ENCODE measurements at places on chromosomes 2 and 18.

DNA sequence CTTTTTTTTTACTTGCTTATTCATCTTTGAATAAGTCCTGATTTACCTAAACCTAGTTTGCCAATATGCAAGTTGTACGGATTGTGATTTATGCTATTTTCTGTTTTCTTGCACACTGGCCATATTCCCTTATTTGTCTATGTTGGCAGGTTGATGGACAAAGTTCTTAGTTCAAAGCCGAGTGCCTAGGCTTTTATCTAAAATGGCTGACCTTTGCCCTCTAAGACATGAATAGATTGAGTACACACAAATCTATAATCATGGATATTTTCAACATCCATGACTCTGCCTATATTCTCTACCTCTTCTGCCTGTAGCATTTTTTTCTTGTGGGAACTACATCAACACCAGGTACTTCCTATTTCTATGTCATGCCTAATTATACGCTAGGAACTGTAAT, 171.7 kb downstream of the TMEFF2 start:
- no peak for DNase-seq

DNA sequence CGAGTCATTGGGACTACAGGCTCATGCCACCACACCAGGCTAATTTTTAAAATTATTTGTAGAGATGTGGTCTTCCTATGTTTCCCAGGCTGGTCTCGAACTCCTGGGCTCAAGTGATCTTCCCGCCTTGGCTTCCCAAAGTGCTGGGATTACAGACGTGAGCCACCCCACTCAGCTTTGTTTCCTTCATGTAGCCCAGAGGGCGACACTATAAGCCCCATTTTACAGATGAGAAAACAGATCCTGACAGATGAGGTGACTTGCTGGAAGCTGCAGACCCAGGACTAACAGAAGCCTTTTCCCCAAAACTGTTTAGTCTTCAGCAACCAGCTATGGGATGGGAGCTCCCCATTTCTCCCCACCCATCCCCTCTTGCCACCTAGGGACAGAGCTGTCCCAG, 7.2 kb upstream of the CTDSP1 start:
- DNase-seq = no peak

GRCh38 chr2:176753752-176754474, 458.7 kb upstream of the HNRNPA3 start:
- no peak for DNase-seq

DNA sequence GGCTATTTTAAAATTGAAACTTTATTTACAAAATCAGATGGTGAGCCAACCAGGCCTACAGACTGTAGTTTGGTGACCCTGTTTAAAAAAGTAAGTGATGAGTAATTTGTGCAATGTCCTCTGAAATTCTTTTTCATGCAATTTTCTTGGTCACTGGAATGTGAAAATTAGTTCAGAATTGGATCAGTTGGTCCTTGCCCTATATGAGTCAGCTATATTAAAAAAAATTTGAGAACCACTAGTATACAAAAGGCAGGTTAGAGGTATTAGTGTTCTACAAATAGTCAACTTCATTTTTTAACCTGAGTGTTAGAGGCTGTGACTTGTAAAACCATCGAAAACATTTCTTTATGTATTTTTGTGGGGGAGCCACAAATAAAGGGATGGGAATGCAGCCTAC, 91.1 kb upstream of the NXPH2 start:
- no peak for DNase-seq

DNA sequence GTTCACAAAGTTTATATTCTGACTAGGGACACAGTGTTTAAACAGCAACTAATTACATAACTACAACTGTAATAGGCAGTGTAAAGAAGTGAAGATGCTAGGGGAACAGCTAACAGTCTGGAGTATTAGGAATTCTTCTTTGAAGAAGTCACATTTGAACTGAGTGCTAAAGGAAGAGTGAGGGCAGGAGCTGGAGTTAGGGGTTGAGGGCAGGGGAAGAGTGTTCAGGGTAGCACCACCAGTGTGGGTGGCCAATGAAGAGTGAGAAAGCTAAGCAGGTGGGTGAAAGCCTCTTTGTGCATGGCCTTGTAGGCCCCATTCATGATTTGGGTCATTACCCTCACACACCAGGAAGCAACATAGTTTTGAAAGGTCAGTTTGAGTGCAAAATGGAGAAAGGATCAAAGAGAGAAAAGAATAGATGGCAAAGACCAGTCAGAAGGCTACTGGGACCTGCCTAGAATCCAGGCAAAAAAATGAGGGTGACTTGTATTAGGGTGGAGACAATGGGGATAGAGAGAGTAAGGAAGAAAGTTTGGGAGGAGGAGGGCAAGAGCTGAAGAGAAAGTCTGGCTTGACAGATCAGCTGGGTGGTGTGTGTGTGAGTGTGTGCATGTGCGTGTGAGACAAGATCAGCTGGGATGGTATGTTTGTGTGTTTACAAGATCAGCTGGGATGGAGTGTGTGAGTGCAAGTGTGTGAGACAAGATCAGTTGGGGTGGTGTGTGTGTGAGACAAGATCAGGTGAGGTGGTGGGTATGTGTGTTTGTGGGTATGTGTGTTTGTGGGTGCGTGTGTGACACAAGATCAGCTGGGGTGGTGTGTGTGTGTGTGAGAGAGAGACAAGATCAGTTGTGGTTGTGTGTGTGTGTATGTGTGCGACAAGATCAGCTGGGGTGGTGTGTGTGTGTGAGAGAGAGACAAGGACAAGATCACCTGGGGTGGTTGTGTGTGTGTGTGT, 43.6 kb upstream of the AGPS start:
- DNase-seq = no peak

- DNase-seq = no peak
Observed at GRCh38 chr2:203567691-203568090, 32.6 kb upstream of the RAPH1 start.

DNA sequence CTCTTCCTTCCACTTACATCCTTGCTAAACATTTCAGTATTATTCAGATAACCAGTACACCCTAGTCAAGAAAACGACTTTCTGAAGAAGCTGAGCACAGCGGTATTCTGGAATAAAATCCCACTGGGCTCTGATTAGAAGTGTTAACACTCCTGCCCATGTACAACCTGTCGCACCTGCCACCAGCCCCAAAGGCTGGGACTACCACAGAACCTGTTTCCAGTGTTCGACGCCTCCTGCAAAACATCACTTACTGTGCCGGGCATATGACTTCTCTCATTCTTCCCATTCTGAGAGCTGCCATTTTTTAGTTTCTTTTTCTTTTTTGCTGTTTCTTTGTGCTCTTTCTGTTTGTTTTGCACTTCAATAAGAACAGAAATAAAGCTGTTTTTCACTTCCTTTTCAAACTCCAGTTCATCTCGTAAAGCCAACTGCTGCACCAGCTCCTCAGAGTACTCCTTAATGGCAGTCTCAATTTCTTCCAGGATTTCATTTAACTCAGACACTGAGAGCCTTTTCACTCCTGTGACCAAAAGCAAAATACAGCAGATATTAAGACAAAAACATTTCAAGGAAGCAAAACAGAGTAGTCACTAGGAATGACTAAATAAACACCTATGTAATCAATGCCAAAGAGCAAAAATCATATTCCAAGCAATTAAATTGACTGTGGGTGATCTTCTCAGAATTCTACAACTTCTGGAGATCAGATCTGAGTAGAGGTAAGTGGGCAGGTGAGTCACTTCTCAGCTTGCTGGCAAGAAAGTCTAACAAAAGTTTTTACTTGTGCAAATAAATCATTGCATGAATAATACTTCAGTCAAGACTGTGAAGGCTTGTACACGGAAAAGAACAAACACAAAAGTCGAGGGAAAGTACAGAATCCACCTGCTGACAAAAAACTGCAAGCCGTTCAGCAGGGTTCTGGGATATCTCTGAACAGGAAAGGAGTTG, 19.3 kb downstream of the FEZ2 start:
- DNase-seq = no peak

DNA sequence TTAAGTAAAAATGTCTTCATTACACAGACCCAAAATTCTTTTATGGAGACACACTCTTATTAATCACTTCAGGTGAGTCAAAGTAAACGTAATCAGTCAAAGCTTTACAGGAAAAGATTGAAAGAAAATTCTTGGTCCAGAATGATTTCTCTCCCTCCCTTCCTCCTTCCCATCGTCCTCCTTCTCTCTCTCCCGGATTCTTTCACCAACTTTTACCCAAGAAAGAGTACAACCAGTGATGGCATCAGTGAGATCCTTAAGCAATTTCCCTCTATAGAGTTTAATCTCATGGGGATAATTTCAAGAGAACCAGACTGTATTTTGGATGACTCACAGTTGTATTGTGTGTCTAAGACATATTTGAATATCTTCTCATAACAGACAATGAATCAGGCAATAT, 258.1 kb downstream of the ALK start:
- DNase-seq = peak; percentile 15

- no peak for DNase-seq
Observed at GRCh38 chr2:205069928-205070327, 524.7 kb downstream of the PARD3B start.

GRCh38 chr2:151999053-151999452, 99.8 kb downstream of the CACNB4 start:
- peak; percentile 22 for DNase-seq

DNA sequence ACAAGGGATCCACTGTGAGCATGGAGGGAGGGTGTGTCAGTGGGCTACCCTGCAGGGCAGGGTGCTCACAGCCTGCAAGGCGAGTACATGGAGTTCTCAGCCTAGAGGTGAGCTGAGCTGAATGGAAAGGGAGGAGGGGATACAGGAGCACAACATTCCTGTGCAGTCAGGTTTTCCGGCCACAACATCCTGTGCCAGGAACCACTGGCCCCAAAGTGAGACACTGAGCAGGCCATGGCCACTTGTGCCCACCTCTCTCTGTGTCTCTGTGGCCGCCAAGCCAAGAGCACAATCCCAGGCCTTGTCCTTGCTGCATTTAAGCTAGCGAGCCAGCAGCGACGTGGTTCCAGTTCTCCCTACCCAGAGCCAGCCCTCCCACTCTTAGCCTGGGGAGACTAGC, 6.1 kb downstream of the DOK1 start:
- DNase-seq = no peak

DNA sequence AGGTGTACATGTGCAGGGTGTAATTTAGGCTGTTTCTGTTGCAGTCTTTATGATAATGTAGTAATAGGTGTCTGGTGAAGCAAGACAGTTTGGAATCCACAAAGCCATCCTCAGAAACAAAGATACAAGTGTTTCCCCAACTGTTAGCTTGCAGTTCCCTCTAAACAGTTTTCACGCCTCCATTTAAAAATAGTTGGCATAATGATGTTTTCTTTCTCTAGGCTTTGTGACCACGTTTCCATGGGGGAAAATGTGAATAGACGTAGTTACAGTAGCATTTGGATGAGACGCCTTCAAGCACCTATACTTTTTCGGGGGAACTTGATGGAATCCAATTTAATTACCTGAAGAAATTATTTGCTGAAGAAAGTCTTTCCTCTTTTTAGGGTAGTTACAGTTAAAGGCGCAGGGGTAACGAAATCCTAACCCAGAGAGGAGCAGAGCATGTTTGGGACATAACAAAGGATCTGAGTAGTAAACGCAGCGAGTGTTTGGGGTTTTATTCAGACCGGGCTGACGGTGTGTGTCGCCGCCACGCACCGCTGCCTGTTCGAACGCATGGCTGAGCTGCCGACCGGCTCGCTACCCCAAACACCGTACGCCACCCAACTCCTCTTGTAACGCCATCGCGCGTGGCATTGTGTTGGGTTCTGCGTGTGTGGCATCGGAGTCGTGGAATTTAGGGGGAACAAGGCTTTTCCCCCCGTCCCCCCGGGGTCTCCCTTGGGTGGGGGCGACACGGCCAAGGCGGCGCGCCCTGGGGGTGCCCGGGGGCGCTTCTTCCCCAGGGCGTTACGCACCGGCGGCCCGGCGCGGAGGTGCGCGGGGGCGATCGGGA, 681 bp upstream of the NRP2 start:
- no peak for DNase-seq

GRCh38 chr2:28681606-28682005, 70.0 kb upstream of the PPP1CB start:
- DNase-seq = no peak

- no peak for DNase-seq
Observed at GRCh38 chr2:195018462-195018861, 638.6 kb upstream of the SLC39A10 start.

- no peak for DNase-seq
Observed at GRCh38 chr2:226790431-226790830, 9.2 kb downstream of the IRS1 start.

DNA sequence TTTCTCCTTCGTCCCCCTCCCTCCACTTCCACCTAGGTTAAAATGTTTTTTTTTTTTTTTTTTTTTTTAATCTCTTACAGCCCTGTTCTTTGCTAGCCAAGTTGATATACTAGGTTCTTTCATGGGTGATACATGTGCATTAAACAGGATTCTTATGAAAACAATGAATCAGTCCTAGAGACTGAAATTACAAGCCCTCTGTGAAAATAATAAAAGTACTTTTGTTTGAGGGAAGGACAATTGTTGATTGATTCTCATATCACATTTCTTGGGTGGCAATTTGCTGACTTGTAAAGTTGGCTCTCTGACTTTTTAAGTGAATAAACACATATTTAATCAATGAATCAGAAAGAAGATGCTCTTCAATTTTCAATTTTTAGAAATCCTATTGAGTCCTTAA, 639.9 kb downstream of the LRP1B start:
- DNase-seq = no peak

- DNase-seq = no peak
Observed at GRCh38 chr2:141611-142010, 95.3 kb upstream of the FAM110C start.

- no peak for DNase-seq
Observed at GRCh38 chr2:66982766-66983165, 414.4 kb upstream of the ETAA1 start.

DNA sequence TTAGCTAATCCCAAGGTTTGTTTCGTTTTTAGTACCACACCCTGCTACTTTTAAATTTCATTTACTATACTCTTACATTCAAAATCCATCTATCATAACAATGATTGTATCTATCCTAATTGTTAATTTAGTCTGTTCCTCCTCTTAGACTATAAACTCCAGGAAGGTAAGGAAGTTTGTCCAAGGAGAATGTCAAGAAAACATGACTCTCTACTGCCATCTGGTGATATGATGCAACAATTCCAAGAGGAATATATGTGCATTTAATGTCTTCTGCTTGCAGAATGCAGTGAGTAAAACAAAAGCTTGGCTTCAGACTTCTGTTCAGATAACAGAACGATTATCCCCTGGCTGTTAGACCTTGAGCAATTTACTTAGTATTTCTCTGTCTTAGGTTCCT, 1267.1 kb downstream of the LRP1B start:
- peak; percentile 39 for DNase-seq

DNA sequence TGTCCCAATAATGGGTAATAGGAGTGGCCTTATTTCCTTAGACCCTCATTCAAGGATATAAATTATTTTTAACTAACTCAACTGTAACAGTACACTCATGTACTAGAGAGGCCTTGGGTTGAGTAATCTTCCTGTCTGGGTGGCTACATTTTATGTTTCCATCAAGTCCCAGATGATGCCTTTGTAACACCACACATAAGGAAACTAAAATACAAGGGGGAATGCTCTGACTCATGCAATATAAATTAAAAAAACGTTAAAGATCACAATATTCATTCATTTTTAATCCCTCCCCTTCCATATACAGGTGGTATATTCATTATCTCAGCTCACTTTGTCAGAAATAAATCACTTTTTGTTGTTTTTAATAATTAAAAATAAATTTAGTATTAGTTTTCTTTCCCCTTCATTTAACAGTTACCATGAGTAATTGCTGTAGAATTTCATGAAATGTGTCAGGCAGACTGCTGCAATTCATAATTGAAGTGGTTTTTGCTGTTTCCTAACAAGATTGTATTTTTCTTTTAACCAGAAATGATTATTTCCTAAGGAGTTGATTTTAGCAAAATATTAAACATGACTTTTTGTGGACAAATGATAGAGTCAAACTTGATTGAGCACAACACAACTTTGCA, 1403.6 kb downstream of the SUCLG1 start:
- no peak for DNase-seq
